ENCODE measurements at places on chromosomes 11 and 22.

DNA sequence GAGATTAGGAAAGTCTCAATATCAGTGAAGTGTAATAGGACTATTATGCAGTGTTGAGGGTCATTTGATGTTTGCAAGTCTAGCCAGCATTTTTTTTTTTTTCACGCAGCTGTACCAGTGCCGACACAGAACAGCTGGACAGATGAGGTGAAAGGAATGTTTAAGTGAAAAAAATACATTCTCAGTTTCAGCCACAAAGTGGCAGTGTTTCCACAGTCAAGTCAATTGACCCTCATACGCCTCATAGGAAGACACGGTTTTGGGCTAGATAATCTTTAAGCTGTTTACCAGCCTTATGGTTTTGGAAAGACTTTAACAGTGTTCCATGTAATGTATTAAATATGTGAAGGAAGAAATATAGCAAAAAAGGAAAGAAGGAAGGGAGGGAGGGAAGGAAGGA, 349.9 kb upstream of the ANO3 start:
- DNase-seq, result peak; percentile 26

- no peak for DNase-seq
Observed at GRCh38 chr11:86577644-86578636, 94.5 kb downstream of the ME3 start.

GRCh38 chr11:2835296-2835695, 50.3 kb downstream of the CDKN1C start:
- DNase-seq, result no peak

DNA sequence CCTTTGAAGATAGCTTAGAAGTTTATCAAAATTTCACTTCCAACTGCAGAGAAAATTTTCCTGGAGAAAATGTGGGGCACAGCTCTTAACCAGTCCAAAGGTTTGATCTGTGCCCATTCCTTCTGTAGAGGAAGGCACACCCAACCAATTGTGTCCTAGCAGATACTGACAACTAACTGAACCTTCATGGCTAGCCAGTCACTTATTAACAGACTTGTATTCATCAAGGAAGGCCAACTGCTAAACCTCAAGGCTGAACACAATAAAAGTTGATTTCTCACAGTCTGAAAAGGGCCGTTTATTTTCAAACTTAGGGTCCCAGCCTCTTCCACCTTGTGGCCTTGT, 19.5 kb downstream of the SYT13 start:
- DNase-seq, result no peak

DNA sequence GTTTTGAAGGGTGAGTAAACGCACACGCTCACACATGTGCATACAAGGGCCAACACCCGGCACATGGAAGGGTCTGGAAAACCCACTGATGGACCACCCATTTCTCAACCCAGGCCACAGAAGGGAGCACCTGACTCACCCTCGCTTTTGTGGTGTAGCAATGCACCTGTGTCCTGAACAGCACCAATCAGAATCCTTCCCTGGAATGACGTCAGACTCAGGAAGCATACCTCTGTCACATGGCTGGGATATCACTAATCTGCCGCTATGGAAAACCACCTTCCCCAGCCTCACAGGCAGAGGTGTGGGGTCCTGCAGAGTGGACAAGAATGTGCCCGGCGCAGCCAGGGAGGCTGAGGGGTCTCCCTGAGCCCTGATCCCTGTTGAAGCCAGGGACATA, 9.0 kb upstream of the OSM start:
- no peak for DNase-seq

DNA sequence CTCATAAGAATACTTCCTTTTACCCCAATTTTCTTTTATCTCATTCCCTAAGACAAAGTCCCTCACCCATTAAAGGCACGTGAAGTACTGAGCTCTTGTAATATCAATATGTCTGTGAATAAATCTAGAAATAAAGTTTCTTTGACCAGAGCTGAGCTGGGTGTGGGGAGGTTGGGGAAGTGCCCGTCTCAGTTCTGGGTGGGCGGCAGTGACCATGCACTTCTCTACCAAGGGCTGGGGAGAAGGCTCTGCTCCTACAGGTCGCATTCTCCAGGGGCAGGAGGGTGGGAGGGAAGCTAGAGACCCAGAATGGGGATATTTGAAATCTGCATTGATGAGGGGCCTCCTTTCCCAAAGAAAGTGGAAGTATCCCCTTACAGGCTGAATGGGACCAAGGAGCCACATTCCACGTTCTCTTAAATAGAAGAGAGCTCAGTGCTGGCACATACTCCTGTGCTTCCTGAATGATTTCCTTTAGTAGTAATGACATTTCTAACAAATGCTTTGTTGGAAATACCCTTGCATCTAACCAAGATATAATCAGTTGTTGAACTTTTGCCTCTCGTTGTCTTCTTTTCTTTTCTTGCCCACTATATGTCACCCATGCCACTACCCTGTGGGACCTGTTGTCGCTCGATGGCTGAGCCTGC, 16.1 kb downstream of the RBX1 start:
- DNase-seq, result no peak

- DNase-seq, result no peak
Observed at GRCh38 chr11:95219599-95219998, 11.4 kb downstream of the SESN3 start.

DNA sequence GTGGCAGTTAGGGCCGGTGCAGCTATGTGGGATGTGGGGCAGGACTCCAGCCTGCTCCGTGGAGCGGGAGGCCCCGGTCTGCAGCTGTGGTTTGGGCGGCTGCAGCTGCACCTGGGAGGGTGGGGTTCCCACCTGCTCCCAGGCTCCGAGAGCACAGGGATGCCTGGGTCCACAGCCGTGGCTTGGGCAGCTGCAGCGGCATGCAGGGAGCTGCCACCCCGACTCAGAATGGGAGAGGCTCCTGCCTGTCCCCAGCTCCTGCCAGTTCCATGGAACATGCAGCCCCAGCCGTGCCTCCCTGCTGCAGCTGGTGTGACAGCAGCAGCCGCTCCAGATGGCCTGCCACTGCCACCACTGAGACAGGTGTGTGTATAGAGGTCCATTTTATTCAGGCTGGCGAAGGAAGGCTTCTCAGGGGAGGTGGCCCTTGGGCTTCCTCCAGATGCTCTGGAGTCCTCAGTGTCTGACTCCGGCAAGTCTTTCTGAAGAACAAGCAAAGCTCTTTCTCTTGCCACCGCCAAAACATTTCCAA, 21.8 kb upstream of the UPK3A start:
- DNase-seq, result no peak

DNA sequence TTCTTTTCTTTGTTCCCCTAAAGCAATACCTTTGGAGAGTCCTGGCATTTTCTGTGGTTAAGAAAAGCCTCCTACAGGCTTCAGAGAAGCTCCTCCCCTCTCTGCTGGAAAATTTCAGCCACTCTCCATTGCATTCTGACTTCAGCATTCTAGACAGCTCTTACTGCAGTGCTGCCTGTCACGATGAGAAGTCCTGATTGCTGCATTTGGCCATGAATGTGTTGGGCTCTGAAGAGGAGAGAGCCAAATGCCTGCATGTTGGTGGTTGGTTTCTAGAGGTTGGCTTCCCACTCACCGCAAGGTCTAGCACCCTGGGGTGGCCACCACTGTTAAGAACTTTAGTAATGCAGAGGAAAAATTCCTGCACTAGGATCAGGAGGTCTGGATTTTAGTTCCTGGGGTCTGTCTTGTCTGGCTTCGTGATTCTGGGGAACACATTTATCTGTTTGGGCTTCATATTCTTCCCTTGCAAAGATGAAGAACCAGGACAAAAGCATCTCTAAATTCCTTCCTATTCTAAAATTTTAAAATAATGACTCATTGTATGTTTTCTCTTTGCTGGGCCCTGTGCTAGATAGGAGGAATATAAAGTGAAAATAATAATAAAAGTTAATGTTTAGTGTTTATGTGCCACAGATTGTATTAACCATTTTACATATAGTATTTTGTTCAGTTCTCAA, 38.1 kb downstream of the COA4 start:
- no peak for DNase-seq

DNA sequence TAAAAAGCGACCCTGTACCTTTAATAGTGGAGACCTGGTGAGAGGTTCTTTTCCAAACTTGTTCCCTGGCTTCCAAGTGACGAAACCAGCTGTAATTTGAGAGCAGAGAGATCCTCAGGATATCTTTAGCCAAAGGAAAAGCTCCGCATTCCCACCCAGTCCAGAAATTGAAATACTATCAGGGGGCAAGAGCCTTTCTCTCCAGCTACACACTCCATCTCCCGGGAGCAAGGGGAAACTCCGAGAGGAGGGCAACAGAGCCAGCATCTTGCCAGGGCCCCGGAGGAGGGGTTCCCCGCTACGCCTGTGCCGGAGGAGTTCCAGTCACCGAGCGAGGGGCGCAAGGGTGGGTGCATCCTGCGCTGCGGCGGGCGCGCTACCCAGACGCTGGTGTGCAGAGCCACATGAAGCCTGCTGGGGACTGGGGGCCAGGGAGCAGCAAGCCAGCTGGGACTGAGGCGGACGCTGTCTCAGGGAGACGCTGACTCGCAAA, at the start of gene FIBIN:
FIBIN (plus strand) TSS at position 148 of the 493 bp plus-strand sequence. CDS start 415 bp downstream, outside the sequence.
- no peak for DNase-seq

GRCh38 chr22:24751518-24751917, 23.0 kb downstream of the PIWIL3 start:
- DNase-seq, result no peak

DNA sequence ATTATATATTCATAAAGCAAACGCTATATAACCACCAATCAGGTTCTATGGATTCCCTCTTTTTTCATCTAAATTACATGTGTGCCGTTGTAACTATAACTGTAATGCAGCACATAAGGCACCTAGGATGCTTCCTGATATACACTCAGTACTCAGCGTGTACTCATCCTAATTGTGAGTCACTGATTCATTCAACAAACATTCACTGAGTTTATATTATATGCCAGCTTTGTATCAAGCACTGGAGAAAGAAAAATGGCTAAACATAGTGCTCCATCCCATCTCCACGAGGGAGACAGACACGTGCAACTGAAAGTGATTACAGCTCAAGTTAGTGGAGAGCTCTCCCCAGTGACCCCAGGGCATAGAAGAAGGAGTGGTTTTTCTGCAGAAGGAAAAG, 49.9 kb upstream of the SYN3 start:
- DNase-seq, result no peak

- no peak for DNase-seq
Observed at GRCh38 chr11:33935461-33936456, 43.9 kb upstream of the LMO2 start.

DNA sequence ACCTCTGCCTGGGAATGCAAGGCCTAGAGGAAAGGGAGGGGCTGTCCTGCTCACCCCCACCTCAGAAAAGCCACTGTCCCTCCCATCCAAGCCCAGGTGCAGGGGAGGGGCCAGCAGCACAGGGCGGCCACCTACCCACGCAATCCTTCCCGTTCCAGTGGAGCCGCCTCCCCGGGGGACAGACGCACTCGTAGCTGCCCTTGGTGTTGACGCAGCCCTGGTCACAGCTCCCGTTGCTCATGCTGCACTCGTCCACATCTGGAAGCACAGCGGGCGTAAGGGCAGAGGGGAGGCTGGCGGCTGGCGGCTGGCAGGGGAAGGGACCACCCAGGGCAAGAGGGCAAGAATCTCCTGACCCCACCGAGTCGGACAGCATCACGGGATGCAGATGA, 40.3 kb upstream of the TTLL12 start:
- DNase-seq, result peak; percentile 22

DNA sequence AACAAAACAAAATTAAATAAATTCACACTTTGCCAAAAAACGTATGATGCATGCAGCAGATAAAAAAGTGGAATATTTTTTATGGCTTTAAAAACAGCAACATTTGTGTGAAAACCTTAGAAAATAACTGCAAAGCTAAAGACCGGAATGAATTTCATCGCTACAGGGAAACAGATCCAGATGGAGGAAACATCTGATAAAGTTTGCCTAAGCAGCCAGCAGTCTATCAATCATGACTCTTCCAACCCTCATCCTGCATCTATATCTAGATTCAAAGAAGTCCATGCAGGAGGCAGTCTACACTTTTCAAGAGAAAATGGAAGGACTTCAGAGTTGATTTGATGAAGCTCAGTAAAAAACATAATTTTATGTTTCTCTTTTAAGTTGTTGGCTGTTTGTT, 126.8 kb downstream of the SWAP70 start:
- no peak for DNase-seq

GRCh38 chr11:19615341-19616183, 97.1 kb upstream of the NAV2 start:
- DNase-seq, result no peak

DNA sequence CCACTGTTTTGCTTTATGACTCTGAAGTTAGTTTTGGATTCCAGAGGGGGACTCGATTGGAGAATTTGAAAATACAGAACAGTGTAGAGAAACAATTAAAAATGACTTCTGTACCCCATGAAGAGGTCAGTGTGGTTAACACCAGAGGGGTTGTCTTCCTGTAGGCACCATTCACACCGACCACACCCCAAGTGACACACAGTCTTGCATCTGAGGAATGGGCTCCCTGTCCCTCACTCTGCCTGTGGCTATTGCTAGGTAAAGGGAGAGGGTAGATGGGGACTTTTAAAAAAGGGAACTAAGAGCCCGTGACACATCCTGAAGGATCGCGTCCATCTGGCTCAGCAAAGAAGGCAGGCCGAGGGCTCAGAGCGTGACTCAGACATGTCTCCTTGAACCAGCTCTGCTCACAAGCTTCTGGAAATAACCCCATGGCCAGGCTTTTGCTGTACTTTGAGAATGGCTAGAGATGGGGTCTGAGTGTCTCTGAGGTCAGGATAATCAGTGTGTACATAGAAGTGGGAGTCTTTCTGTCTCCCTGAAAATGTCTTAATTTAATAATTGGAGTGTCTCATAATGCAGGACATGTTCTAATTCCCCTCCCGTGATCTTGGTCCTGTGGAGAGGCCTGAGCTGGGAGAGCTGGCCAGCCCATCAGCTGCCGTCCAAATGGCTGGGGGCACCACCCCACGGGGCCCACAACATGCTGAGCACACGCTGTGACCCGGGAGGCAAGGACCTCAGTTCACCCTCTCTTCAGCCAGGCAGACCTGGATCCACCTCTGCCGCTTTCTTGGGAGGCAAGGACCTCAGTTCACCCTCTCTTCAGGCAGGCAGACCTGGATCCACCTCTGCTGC, 39.3 kb downstream of the SGSM1 start:
- DNase-seq, result no peak

DNA sequence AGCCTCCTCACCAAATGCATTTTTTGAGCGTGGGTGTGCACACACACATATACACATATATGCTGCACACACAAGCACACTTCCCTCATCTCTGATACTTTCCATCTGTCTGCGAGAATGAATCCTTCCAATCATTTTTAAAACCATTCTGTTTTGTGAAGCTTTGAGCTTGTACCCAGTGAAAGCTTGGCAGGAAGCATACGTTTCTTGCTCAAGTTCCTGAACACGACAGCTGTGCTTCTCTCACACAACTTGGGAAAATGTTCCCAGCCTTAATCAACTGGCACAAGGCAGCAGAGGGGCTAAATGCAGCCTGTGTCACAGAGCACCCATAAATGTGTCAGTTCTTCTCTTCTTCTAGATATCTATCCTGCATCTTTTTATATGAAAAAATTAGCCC, 524.0 kb upstream of the KIRREL3 start:
- DNase-seq, result no peak

DNA sequence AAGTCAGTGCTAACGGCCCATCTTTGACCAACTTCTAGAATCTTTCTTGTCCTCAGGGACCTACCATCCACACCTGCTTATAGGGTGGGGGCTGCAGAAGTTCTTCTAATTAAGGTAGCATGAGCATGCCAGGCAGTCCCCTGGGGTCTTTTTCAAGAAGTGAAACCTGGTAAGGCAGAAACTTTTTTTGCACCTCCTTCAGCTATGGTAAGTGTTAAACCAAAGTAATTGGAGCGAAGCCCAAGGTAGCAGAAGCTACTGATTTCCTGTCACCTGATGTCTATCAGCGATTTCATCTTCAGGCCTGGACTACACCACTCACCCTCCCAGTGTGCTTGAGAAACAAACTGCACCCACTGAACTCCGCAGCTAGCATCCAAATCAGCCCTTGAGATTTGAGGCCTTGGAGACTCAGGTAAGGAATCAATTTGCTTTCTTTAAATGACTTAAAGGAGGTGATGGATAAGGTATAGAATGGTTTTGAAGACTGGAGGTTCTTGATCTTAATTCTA, at the start of gene MS4A1:
MS4A1 (plus strand) TSS at position 317 of the 512 bp plus-strand sequence. CDS start 6,528 bp downstream, outside the sequence.
- DNase-seq, result no peak

Data from COR-L47 (cell line).